Articular chondrocyte of knee joint (primary cell): ENCODE measurements at places on chromosomes 2 and 18. TPM values are rescaled to one million over a fixed set of nuclear protein-coding genes. Genes with fewer than 3 reads are reported as not detected.

GALR1 gene
- total RNA-seq = not detected in 2 replicates

SLC5A7 gene
- not detected in 2 replicates for total RNA-seq

PCARE gene
- not detected in 2 replicates for total RNA-seq

LBX2 gene
- 2.2 and 3.3 TPM in 2 replicates for total RNA-seq

RUFY4 gene
- not detected in 2 replicates for total RNA-seq

IL36G gene
- not detected in 2 replicates for total RNA-seq

AQP12B gene
- not detected in 2 replicates for total RNA-seq

GPR17 gene
- total RNA-seq = not detected in 2 replicates

LRP2 gene
- not detected in 2 replicates for total RNA-seq

CYTIP gene
- total RNA-seq = 0.39 and 0.76 TPM in 2 replicates

TBC1D8 gene
- total RNA-seq = 13.6 and 15.8 TPM in 2 replicates

MERTK gene
- total RNA-seq = 0.65 and 1.3 TPM in 2 replicates

IRS1 gene
- 31.0 and 33.8 TPM in 2 replicates for total RNA-seq

TMEM17 gene
- 3.4 and 3.7 TPM in 2 replicates for total RNA-seq

SH3RF3 gene
- 8.2 and 10.8 TPM in 2 replicates for total RNA-seq

CNTNAP5 gene
- not detected in 2 replicates for total RNA-seq

GPR35 gene
- total RNA-seq = 0.54 and 0.65 TPM in 2 replicates

BBS5 gene
- 8.5 and 9.0 TPM in 2 replicates for total RNA-seq
